ENCODE measurements at places on chromosomes 13 and 19. TPM values are rescaled to one million over a fixed set of nuclear protein-coding genes. Genes with fewer than 3 reads are reported as not detected.
A peak's percentile ranks its signal among the peaks of the same experiment; 100 is the strongest.

Gene KCNRG
- not detected for total RNA-seq

Gene MARCHF2
- 146 TPM for total RNA-seq

Gene NOVA2
- total RNA-seq = 1.5 TPM

DNA sequence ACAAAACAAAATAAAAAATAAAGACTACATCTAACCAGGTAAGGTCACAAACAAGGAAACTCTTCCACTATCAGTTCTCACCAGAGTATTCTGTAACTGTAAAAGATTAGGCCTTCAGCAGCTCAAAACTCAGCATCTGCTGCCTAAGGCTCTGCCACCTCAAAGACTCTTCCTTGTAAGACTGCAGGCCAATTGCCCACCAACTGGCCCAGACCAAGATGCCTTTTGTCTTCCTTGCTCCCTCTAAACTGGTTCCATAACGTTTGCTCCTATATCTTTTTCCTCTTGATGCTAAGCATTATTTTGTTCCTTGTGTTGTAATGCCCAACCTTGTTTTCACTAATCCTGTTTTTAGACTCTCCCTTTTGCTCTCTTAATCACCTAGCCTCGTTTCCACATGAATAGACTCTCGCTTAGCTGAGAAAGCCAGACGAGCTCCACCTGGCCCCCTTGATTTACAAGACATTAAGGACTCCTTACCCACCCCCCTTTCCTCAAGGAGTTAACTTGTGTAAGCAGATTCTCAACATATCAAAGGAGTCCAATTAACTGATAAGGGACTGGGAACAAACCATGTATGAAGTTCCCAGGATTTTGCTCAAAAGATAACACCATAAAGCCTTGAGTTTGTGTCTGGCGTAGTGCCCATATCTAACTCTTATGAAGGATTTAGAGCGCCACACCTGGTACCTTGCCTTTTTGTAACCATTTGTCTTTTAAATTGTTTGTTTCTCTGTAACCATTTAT lies 1.5 kb downstream of the ZNF814 start:
- no peak overlapping the region for H3K27ac ChIP-seq
- DNase-seq = no peak
- H3K27me3 ChIP-seq = no peaks in the 10 kb centered on the region
- no peak overlapping the region for H3K4me3 ChIP-seq
- H3K36me3 ChIP-seq = peaks cover 16% of the 10 kb centered on the region
- H3K4me1 ChIP-seq = peaks cover 15% of the 10 kb centered on the region

- peak overlapping the region; percentile 90 for H3K4me3 ChIP-seq
- peak; percentile 96 for DNase-seq
- no peaks in the 10 kb centered on the region for H3K36me3 ChIP-seq
- H3K27me3 ChIP-seq = no peaks in the 10 kb centered on the region
- H3K4me1 ChIP-seq = peaks cover 42% of the 10 kb centered on the region
These were observed 225 bp upstream of the ZNF865 start for GRCh38 chr19:55605207-55605636.

- peak overlapping the region; percentile 41 for H3K4me3 ChIP-seq
- H3K4me1 ChIP-seq = peaks cover 62% of the 10 kb centered on the region
- no peaks in the 10 kb centered on the region for H3K27me3 ChIP-seq
- H3K27ac ChIP-seq = peak overlapping the region; percentile 63
- no peaks in the 10 kb centered on the region for H3K36me3 ChIP-seq
- DNase-seq = no peak
These were observed 2.7 kb upstream of the SNAPC2 start for GRCh38 chr19:7917267-7918061.

DNA sequence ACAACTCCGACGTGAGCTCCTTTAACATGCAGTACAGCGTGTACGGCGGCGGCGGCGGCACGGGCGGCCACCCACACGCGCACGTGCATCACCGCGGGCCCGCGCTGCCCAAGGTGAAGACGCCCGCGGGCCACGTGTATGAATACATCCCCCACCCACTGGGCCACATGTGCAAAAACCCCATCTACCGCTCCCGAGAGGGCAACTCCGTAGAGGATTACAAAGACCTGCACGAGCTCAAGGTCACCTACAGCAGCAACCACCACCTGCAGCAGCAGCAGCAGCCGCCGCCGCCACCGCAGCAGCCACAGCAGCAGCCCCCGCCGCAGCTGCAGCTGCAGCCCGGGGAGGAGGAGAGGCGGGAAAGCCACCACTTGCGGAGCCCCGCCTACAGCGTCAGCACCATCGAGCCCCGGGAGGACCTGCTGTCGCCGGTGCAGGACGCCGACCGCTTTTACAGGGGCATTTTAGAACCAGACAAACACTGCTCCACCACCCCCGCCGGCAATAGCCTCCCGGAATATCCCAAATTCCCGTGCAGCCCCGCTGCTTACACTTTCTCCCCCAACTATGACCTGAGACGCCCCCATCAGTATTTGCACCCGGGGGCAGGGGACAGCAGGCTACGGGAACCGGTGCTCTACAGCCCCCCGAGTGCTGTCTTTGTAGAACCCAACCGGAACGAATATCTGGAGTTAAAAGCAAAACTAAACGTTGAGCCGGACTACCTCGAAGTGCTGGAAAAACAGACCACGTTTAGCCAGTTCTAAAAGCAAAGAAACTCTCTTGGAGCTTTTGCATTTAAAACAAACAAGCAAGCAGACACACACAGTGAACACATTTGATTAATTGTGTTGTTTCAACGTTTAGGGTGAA lies 6.6 kb downstream of the SLITRK5 start:
- H3K27me3 ChIP-seq = no peaks in the 10 kb centered on the region
- peaks cover 29% of the 10 kb centered on the region for H3K4me1 ChIP-seq
- peak overlapping the region; percentile 35 for H3K4me3 ChIP-seq
- H3K36me3 ChIP-seq = no peaks in the 10 kb centered on the region
- no peak for DNase-seq
- no peak overlapping the region for H3K27ac ChIP-seq

DNA sequence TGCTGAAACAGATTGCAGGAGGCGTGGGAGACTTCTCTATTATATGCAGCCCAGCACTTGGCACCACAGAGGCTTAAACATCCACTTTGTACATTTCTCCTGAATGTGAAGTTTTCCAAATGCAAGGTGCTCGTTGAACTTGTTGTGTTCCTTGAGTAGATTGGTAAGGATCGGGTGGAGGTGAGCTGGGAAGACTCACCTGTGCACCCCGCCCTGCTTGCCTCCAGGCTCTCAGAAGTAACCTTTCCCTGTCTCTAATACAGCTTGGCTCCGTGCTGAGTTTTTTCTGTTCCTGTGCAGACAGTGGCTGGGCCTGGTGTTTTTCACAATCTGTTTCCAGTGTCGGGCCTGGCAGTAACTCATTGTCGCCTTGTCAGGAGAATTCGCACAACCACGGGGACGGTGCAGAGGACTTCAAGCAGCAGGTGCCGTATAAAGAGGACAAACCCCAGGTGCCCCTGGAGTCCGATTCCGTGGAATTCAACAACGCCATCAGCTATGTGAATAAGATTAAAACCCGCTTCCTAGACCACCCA lies 12.3 kb downstream of the SIN3B start:
- H3K4me1 ChIP-seq = peaks cover 3% of the 10 kb centered on the region
- no peaks in the 10 kb centered on the region for H3K27me3 ChIP-seq
